Epithelial cell of esophagus (primary cell): ENCODE measurements at places on chromosomes 1 and 21.

DNA sequence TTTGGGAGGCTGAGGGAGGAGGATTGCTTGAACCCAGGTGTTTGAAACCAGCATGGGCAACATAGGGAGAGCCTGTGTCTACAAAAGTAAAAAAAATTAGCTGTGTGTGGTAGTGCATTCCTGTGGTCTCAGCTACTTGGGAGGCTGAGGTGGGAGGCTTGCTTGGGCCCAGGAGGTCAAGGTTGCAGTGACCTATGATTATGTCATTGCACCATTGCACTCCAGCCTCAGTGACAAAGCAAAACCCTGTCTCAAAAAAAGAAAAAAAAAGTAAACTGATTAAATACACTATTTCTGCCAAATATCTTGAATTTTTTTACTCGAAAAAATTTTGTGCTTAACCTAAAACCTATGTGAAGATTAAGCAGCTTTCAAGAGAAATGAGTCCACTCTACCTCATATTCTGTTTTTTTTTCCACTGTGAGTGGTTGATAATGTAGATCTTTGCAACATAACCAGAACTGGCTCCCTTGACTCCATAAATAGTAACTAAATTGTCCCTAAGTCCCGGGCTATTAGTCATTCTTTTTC, 19.4 kb upstream of the ZNF281 start:
- DNase-seq: no peak

- DNase-seq: no peak
These were observed 113.7 kb upstream of the RUNX1 start for GRCh38 chr21:35162831-35163230.

DNA sequence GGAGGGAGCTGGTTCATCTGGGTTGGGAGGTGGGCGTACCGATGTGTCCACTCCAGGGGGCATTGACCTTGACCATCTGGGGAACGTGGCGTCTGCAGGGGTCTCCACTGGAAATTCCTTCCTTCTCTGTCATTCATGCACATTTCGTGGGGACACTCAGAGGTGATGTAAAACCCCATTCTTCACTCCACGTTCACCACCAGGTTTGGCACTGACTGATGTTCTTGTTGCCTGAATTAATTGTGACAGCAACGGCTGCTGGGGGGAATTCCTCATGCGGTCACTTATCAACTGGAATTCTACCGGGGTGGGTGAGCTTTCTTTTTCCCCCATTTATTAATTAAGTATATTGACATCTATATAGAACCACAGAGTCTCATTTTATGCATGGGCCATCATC, 18.1 kb upstream of the POFUT2 start:
- DNase-seq: no peak

- no peak for DNase-seq
These were observed 79.8 kb upstream of the RALGPS2 start for GRCh38 chr1:178645157-178645807.

DNA sequence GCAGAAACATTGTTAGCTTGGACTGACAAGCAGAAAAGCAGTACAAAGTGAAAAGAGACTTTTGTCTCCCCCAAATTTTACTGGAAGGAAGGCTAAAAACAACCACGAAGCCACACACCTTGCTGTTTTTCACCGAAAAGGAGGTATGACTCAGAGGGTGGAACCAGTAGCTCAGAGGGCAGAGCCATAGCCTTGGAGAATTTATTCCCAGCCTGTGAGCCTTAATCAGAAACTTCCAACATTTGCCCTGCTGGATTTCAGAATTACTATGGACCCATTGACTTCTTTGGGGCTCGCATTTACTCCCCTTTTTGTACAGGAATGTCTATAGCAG, 32.0 kb downstream of the RPS6KC1 start:
- DNase-seq: peak; percentile 60

- no peak for DNase-seq
These were observed 2.4 kb downstream of the PARP1 start for GRCh38 chr1:226405411-226405988.

DNA sequence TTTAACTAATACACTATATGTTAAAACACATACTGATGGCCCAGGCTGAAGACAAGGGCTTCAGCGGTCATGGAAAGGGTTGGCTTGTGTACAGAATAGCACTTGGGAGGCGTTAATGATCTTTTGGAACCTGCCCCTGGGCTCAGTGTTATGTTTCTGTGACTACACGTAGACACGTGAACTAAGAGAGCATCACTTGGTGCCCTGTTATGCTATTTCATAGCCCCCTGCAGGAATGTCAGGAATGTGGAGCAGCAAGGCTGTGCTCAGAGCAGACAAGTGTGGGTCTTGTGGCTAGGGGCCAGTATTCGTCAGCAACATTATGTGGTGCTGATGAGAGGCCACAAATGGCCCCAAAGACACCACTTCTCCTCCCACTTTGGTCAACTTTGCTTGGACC, 132.4 kb downstream of the MAP3K21 start:
- DNase-seq: no peak

GRCh38 chr1:82836973-82837680, 1036.4 kb downstream of the ADGRL2 start:
- peak; percentile 6 for DNase-seq

DNA sequence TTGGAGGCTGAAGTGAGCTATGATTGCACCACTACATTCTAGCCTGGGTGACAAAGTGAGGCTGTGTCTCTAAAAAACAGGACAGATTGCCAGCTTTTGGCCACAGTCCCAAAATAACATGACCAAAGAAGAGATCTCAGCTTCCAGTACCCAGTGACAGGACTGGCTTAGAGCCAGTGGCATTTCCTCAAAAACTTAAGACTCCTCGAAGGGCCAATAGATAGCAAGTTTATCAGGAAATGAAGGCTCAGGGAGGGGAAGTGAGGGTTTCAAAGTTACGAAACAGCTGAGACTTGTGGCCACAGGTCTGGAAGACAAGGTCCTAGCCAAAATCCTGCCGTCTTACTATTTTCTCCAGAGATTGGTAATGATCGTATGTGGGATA, 6.3 kb upstream of the TMEM39B start:
- DNase-seq: peak; percentile 96

- no peak for DNase-seq
These were observed 122.7 kb downstream of the TGFBR3 start for GRCh38 chr1:91763252-91763651.

DNA sequence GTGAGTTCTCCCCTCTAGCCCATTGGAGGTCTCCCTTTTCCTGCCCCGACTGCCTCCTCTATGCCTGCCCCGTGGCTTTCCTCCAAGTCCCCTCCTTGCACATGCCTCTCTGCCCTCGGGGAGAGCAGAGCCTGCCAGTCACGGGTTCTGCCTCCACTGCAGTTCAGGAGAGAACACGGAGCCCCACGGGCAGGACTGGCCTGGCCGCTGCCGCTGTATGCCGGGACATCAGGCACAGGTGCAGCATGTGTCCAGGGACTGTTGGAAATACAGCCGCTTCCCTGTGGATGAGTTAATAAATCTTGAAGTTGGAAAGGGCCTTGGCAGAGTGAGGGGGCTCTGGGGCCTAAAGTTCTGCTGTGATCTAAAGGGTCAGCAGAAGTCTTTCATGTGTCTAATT, 676.6 kb downstream of the MATN1 start:
- no peak for DNase-seq

- no peak for DNase-seq
These were observed 156.2 kb downstream of the ZBTB18 start for GRCh38 chr1:244207042-244207934.

DNA sequence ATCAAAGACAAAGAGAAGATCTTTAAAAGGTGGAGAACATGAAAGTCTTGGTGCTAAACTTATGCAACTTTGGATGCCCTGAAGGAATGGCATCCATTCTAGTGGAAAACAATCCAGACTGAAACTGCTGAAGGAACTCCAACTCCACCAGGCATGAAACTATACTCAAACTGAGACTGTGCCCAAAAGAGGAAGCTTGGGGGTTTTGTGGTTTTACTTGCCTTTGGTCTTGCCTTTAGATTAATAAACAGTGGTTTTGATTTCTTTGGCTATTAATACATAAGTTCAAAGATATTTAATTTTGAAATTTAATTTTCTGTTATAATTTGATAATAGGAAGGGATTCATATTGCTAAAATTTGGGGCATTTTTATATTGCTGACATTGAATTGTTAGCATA, 17.4 kb upstream of the SLC30A10 start:
- DNase-seq: no peak

DNA sequence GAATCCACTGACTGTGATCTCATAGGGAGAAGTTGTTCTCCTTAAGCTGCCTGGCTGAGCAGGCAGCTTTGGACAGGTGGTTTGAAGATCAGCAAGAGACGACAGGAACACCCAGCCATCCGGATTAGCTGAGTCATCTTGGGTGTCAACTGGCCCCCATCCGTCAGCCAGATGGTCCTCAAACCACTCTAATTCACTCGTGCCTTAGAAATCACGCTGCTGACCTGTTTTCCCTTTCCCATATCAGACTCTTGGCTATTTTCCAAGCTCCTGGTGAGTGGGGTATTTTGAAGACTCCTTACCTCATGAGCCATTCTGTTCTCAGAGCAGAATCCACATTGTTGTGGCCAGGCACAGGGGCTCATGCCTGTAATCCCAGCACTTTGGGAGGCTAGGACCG, 149.1 kb upstream of the L1TD1 start:
- peak; percentile 67 for DNase-seq

DNA sequence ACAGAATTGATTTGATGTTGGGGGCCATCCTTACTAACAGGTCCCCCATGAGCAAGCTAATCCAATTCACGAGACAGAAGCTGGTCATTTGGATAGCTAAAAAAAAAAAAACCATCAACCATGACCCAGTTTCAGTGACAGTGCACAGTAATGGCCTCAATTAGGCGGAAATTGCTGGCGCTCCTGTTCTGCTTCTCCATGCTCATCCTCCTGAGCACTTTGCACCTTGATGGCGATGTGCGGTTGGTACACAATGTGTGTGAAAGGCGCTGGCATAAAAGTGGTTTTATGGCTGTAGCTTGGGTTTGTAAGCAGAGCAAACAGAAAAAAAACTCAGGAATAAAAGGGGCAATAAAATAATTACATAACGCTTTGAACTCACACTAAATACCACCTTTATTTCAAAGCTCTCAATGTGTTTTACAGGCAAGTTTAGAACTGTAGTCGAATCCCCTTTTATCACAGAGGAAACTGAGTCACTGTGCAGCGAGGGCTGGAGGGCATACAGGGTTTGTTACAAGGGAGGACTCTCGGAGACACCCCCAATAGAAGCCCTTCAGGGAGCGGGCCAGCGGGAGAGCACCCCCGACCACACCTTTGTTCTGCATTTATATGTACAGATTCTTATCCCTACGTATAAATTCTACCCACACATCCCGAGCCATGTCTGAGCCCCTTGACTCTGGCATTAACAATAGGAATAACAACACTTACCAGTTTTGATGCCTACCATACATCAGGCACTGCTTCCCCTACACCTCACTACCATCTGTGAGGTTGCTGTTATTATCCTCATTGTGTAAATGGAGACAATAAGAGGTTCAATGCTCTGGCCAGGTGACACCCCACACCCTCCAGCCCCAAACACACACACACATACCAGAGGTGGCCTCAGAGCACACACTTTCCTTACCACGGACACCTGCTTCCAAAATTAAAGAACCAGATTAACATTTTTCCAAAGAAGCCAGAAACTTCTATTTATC, 213.5 kb upstream of the IRF2BP2 start:
- no peak for DNase-seq

DNA sequence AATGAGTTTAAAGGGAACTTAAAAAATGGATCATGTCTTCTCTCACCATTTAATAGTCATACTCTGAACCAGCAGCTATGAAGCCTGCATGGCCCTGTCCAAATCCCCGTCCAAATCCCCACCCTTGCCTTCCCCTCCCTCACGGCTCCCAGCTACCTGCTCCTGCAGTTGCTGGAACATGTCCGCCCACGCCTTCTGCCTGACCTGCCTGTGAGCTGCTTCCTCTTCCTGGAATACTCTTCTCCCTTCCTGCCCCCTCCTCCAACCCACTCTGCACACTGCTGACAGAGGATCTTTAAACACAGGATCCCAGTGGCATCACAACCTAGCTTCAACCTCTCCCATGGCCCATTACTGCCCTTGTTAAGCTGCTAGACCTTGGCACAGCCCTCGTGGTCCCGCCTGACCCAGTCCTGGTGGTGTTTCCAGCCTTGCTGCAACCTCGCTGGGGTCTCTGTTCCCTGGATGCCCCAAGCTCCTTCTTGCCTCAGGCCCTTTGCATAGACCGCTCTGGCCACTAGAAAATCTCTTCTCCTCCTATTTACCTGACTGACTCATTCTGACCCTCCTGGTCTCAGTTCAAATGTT, 118.3 kb downstream of the PTPRU start:
- DNase-seq: peak; percentile 74

- DNase-seq: peak; percentile 78
These were observed 23.3 kb upstream of the SRSF10 start for GRCh38 chr1:24003331-24003972.

- DNase-seq: no peak
These were observed 1.5 kb upstream of the RAP1A start for GRCh38 chr1:111618081-111618480.

DNA sequence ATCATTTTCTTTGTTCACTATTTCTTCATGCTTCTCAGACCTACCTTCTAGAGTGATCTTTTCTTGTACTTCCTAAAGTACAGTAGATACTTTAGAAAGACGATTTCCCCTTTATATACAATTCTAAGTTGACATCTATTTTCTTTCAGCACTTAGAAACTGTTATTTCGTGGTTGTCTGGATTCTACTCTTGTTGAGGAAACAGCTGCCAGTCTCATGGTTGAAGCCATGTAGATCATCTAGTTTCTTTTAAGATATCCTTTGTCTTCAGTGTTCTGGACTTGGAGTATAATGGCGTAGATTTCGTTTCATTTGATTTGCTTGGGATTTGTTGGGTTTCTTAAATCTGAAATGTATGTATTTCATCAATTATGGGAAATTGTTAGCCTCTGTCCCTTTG, 67.6 kb downstream of the PKN2 start:
- DNase-seq: no peak

DNA sequence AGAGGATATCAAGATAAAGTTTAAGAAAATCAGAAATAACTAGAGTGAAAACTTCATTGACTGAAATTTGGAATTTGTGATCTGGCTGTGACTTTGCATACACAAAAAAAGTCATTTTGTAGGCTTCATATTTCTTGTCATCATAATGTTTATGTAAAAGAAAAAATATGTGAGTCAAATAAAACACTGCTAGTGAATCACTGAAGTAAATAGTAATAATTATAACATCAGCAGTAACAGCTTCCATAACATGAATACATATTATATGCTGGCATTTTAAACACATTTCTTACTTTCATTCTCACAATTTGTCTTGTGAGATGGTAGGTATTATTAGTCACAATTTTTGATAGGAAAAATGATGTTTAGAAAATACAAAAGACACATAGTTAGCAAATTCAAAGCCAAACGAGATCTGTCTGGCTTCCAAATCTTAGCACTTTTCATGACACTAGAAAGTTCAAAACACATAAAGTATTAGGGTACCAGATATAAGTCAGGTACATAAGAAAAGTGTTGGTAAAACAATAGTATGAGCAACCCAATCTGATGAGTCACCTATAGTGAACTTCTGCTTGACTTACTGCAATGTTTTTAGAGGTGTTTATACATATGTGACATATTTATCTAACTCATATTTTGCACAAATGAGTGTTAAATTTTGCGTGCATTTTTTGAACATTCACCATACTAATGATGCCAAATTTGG, 241.0 kb upstream of the SNX7 start:
- DNase-seq: peak; percentile 57
